Activated naive CD8-positive, alpha-beta T cell treated with anti-CD3 and anti-CD28 coated beads for 36 hours (primary cell): ENCODE measurements at places on chromosomes 1 and 21. TPM values are rescaled to one million over a fixed set of nuclear protein-coding genes. Genes with fewer than 3 reads are reported as not detected.

DNA sequence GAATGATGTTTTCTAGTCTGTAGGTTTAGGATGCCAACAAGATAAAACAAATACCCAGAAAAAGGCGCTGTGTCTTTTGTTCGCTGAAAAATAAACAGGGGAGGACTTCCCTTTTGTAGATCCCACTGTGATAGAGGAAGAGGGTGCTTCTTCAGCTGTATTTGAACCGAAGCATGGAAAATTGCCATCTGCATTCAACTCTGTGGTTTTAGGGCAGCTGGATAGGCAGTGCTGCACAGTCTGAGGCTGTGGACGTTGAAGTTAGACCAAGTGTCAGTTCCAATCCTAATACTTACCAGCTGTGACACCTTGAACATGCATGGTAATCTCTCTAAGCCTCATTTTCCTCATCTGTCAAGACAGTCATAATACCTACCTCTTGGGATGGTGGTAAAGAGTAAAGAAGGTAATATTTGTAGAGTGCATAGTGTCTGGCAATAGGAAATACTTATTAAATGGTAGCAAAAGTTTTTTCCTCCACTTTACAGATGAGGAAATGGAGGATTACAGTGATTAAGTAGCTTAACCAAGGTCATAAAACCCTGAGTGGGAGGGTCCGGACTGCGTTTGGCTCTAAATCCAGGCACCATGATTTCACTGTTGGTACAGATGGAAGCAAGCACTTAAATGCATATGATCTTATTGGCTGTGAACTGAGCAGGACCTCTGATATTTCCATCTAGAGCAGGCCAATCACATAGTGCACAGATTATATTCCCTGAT lies 48.5 kb downstream of the UTP25 start:
- DNase-seq: no peak

GRCh38 chr1:7185721-7186120 lies 400.5 kb downstream of the CAMTA1 start:
- DNase-seq: no peak

GRCh38 chr1:12383001-12383400 lies 153.2 kb downstream of the VPS13D start:
- no peak for DNase-seq

- DNase-seq: no peak
Measured at GRCh38 chr1:113031171-113031933, 41.6 kb upstream of the LRIG2 start.

DNA sequence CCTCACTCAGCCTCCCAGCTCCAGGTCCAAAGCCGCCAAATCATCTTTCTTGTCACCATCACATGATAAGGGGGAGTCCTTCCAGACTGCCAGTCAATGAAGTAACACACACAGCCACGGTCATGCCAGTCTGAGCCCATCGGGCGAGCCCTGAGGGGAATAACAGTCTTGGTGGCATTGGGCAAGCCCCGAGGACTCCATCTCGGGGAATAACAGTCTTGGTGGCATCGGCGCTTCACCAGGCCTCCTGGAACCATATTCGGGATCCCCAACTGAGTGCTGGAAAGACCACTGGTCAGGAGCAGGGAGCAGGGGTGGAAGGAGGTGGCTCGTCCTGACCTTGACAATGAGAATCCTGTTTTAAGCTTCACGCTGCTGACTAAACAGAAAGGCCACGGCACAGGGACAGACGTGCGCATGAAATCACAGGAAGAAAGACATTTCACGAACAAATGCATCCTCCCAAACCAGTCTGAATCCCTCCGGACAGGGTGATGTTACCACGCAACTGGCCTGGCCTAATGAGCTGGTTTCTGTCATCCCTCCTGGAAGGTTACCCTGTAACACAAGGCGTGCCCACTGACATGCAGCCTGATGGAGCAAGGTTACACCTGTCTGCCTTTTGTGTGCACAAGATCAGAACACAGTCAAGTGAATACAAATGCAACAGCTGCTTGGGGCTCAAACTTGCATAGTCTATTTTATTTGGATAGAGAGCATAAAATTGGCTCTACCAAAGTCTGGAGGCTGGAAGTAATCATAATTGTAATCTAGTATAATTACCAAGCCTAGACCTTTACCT lies 517.4 kb downstream of the KIF26B start:
- no peak for DNase-seq

DNA sequence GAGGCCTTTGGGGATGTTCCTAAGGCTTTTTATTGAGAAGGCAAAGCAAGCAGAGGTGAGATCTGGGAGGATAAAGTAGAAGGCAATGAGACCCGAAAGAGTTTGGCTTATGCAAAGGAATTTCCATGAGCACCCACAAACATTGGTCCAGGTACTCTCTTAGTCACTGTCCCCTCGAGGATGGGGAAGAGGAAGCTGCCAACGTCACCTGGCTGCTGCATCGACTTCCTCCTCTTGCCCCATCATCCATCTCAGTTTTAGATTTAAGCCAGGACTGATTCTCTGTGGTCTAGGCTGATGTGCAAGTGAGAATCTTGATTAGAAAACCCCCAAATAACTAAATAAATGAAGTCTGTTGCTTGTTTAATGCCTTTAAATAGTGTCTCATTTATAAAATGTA lies 28.7 kb downstream of the RUNX1 start:
- peak; percentile 43 for DNase-seq

DNA sequence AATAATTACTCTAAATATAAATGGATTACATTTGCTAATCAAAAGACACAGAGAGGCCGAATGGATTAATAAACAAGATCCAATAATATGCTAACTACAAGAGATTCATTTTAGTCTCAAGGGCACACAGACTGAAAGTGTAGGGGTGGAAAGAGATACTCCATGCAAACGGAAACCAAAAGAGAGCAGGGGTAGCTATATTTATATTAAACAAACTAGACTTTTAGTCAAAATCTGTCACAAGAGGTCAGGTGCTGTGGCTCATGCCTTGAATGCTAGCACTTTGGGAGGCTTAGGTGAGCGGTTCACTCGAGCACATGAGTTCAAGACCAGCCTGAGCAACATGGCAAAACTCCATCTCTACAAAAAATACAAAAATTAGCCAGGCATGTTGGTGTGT lies 33.6 kb upstream of the DISP1 start:
- no peak for DNase-seq

DNA sequence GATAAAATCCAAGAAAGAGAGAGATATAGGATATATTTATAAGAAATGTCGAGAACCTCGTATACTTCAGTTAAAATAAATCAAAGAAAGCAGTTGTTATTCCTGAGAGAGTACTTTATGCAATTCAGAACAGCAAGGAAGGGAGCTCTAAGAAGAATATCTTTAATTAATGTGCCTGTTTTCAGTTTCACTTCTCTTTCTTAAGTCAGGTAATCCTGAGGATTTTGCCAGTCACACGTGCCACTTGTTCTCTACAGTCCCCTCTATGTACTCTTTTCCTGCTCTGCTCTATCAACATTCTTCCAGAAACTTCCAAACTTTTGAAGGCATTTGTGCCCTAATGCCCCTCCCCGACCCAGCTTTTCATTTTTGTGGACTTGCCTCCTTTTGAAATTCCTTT lies 211.9 kb downstream of the AKT3 start:
- no peak for DNase-seq

DNA sequence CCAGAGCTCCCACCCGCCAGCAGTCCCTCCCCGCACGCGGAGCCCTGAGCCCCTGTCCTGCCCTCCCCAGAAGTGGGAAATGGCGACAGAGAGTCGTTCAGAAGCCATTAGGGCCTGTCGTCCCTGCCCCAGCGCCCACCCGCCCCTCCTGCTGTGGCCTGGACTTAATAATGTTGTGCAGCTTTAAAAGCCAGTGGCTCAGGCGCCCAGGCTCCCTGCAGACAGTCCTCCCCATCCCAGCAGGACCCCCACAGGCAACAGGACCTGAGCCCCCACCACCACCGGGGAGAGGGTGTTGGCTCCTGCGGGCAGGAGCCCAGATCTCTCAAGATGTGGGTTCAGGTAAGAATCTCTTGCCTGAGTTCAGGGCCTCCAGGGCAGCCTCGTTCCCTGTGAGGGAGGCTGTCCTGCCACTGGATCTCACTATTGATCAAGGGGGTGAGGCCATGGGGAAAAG lies 125.3 kb upstream of the RUNX3 start:
- no peak for DNase-seq

DNA sequence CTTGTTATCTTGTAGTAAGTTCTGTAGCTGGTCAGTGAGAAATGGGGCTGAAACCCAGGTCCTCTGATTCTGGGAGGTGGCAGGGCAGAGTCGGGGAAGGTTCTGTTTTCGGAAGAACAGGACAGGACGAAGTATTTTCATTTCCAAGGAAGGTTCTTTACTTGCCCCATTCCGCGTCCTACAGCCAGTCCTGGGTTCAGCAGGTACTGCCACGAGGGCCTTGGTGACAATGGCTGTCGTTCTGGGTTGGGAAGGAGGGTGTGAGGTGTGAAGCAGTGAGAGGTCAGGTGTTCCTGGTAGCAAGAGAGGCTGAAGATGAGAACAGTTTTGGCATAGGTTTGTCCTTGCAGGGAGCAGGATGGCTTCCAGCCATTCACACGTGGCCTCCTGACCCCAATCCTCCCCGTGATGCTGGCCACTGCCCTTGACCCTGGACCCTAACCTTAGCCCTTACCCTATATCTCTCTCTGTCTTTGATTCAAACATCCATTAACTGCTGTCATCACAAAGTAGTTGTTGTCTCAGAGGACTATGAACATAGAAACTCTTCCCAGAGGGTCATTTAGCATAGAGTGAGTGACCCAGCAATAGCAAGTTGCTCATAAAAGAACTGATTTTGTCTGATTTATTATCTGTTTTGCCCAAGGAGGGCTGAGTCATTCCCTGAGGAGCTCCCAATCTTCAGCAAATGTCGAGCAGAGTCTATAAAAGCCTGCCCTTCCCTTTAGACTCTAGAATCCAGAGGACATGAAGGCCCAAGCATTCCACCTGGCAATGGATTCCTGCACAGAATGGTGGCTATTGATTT lies 25.0 kb downstream of the VASH2 start:
- DNase-seq: no peak

- DNase-seq: no peak
Measured at GRCh38 chr1:226656201-226656600, 82.9 kb downstream of the ITPKB start.

DNA sequence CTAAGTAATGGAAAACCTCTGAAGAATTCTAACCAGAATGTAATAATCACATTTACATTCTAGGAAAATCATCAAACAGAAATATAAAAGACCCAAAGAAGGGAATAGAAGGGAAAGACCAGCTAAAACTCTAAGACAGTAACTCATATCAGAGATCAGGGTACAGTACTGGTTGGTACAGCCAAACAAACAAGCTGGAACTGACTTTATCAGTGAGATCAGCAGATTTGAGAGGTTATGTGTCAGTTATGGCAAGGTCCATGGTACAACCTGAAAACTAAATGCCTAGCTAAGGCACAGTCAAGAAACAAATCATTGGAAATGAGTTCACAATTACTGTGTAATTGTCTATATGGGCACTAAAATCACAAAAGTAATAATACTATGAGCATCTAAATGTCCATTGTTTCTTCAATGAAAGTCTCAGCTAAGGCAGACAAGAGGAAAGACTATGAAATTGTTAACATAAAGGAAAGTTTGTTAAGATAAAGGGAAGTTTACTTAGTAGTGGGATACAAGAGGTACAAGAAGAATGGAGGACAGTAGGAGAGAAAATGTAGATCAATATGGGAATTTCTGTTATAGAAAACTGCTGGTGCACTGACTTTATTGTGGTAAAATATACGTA lies 75.8 kb downstream of the TRIM33 start:
- no peak for DNase-seq

DNA sequence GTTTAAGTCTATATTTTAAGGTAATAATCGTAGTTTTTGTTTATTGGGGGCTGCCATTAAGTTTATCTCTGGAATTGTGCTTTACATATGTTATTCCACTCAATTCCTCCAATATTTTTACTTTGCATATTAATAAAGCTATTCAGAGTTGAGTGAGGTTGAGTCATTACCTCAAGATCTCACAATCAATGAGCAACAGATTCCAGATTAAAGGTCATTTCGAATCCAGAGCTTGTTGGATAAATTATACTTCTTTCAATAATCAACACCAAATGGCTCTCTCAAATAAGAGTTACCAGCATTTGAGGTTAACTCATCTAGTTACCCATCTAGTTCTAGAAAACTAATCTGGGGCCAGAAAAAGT lies 16.7 kb downstream of the RGS4 start:
- DNase-seq: no peak

GRCh38 chr1:109923131-109923945 lies 12.7 kb downstream of the CSF1 start:
- DNase-seq: no peak

DNA sequence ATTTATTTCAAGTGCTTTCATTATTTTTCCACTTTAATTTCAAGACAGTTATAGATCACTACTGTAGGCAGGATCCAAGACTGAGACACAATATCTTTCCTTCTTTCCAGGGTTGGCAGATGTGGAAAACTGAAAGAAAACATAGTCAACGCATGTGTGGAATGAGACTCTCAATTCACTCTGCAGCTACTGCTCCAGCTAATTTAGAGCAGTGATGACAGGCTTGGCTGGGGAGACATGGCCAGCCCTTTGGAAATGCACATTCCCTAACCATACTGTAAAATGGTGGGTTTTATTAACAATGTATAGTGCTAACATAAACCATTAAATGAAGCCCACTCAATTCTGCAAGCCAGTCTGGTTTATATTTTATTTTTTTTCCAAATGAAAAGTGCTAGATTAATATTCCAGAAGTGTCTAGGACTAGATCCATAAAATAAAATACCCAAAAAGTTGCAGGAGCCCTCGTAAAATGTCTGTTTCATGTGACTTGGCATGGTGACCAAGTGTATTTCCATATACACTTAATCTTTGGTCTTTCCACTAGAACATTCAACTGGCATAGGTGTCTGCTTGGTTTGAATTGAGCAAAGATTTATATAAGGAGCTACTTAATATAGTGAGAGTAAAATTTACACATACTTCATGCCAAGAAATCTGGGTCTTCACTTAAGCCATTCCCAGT lies 32.9 kb downstream of the COL11A1 start:
- DNase-seq: no peak

- DNase-seq: no peak
Measured at GRCh38 chr1:223557130-223557475, 108.4 kb downstream of the CAPN8 start.

GRCh38 chr1:44310006-44310405 lies 45.1 kb downstream of the ERI3 start:
- no peak for DNase-seq

GRCh38 chr1:93446837-93447451 lies 974 bp upstream of the FNBP1L start:
- no peak for DNase-seq

The RASSF5 gene
- total RNA-seq: 226 TPM

The PTPRU gene
- total RNA-seq: 0.74 TPM

The UTS2 gene
- 0.74 TPM for total RNA-seq

The TSTD1 gene
- total RNA-seq: 44.8 TPM

The MOB3C gene
- 8.7 TPM for total RNA-seq

The SHC1 gene
- total RNA-seq: 34.7 TPM

The B4GALT3 gene
- total RNA-seq: 53.9 TPM

The CAMK1G gene
- total RNA-seq: not detected

The CYP2J2 gene
- 3.2 TPM for total RNA-seq
